ENCODE measurements at places on chromosomes 4 and X. TPM values are rescaled to one million over a fixed set of nuclear protein-coding genes. Genes with fewer than 3 reads are reported as not detected.

TCP11X2 gene
- total RNA-seq = not detected

HDX gene
- 2.0 TPM for total RNA-seq

GRCh38 chr4:124409044-124409443, 303.5 kb downstream of the ANKRD50 start:
- DNase-seq = no peak

DNA sequence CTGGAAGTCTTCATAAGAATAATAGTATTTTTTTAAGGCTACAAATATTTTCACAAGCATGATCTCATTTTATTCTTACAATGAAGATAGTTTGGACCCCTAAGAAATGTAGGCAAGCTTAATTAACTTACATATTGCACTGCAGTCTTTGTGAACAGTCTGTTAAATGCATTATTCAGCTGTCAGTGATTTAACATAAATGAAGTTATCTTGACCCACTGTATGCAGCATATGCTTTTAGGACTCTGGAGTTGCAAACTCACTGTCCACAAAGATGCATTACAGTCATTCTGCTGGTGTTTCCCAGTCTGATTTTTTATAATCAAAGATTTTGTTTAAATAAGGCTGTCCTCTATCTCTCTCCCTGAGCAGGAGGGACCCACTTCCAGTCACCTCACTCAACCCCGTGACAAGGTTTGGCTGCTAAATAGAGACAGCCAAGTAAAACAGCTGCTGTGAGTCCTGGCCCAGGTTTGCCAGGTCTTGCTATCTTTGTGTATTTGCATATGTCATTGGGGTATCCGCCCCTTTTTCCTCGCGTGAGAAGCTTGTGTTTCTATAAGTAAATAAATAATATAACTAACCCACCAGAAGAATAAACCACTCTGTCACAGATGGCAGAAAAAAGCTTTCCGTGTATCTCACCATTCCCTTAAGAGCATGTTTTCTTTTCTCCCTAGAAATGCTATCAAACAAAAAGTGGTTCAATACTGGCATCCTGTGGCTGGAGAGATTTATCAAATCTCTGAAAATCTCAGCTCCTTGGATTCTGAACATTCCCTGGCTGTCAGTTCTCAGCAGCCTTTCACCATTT, 67.0 kb downstream of the SLC7A11 start:
- DNase-seq = no peak

DNA sequence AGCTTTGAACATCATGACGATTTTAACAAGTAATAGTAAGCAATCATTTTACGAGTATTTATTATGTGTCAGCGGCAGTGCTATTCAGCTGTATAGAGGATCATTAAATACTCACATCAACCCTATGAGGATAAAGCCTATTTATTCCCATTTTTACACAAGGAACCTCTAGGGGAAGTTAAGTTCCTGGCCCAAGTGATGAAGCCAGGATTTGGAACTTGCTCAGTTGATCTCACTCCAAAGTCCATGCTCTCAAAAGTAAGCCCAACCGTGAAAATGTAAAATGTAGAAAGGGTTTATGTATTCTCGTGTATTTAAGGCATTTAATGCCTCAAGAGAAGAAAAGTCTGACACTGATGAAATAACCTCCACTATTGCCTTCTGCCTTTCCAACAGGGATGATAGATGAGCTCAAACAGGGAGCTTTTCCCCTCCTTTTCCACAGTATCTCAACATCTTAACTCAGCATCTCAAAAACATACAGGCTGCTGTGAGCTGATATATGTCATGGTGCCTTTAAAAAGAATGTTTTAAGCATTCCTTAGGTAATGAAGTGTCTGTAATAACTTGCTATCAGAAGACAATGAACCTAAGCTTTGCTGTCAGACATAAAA, 35.0 kb upstream of the PLA2G12A start:
- DNase-seq = no peak

DNA sequence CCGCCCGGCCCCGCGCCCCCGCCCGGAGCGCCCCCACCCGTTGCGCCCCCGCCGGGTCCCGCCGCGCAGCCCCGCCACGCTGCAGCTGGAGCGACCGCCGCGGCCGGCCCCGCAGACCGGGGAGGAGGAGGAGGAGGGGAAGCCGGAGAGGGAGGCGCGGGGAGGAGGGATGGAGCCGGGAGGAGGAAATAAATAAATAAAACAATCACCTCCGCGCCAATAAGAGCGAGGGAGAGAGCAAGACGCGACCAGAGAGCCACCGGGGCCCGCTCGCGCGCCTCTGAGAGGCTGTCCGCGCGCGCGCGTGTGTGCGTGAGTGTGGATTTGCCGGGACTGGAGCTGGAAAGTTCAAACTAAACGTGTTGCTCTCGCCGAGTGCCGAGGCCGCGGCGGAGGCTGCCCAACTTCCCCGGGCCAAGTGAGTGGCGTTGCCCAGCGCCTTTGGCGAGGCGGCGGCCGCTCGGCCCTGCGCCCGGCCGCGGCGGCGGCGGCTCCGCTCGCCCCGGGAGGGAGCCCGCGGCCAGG, 2184.4 kb upstream of the TENM3 start:
- DNase-seq = no peak

GRCh38 chrX:21960569-21961541, 20.3 kb downstream of the SMS start:
- no peak for DNase-seq

- DNase-seq = no peak
Observed at GRCh38 chr4:3858046-3858730, 92.0 kb downstream of the ADRA2C start.
